ENCODE measurements at places on chromosomes 2 and 18.

- no peak for DNase-seq
These were observed 120.7 kb downstream of the NCK2 start for GRCh38 chr2:105865222-105865913.

DNA sequence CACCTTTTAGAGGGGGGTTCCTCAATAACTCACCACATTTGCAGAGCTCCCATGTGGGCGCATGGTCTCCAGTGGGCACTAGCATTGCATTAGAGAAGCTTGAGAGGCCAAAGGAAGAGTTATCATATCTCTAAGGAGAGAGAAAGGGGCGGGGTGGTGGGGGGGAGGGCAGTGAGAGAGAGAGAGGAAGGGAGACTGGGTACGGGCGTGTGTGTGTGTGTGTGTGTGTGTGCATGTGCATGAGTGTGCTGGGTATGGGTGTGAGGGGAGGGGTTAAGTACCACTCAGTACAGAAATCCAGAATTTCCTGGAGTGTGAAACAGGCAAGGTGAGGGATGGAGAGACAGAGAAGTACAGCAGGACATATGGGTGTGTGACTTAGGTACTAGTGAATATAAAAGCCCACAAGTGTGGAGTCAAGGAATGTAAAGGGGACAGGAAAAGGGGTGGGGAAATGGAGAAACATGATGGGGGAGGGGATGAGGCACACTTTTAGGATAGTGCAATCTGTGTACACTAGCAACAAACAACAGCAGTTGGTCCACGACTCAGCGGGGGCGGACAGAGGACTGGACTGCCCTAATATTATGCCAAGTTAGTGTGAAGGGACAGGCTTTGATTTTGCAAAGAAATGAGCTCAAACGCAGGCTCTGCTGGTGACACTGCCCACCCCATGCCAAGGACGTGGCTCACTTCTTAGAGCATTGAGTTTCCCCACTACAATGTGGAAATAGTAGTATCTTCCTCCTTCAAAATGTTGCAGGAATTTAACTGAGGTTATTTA, 91.3 kb downstream of the SPRED2 start:
- DNase-seq: no peak

GRCh38 chr2:63569740-63570139, 18.5 kb downstream of the WDPCP start:
- no peak for DNase-seq

- DNase-seq: no peak
These were observed 94.2 kb downstream of the HNMT start for GRCh38 chr2:138058427-138058826.

DNA sequence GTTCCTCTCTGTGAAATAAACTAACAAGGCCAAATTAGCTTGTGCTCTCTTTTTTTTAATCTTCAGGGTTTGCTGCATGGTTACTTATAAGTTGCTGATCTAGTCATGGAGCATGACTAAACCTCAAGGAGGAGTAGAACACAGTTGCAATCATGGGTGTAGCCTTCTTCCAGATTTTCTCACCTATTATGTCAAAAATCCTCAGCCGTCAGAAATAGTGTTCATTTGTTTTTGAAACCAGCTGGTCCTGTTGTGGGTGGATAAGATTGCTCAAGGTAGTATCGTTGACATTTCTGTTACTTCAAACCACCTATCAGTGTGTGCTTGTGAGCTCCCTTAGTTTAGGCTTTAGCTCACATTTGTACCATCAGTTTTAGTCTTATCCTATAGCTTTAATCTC, 11.2 kb downstream of the RELCH start:
- DNase-seq: no peak

GRCh38 chr2:38202713-38203445, 126.9 kb upstream of the CYP1B1 start:
- no peak for DNase-seq

- no peak for DNase-seq
These were observed 66.8 kb downstream of the BMPR2 start for GRCh38 chr2:202442882-202443281.

- no peak for DNase-seq
These were observed 71.7 kb upstream of the WIPF1 start for GRCh38 chr2:174669336-174669735.

DNA sequence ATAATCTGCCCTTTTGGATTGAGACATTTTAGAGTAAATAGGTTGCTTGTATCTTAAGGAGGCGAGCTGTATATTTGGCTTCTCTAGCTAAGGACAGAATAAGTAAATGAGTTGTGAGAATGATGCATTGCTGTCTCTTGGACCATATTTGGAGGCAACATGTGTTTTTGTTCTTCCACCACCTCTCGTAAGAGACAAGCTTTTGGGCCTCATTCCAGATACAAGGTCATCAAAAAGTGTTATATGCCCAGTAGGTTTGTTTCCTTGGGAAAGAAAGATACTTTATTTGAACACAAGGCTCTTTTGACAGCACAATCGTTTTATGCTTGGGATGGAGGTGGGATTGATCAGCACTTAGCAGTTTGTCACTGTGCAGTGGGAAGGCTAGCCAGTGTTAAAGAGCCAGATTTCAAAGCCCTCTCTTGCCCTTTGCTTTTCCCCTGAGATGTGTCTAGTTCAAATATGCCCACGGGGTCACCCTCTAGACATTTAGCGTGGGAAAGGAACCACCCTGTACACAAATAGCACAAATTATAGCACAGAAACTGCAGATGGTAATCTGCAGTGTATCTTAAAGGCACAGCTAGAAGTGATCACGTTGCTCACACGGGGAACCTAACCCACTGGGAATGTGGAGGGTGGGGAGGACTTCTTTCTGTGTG, 131.3 kb downstream of the MAP4K4 start:
- DNase-seq: no peak

- DNase-seq: peak; percentile 59
These were observed 388.6 kb upstream of the TNP1 start for GRCh38 chr2:217248312-217248935.

DNA sequence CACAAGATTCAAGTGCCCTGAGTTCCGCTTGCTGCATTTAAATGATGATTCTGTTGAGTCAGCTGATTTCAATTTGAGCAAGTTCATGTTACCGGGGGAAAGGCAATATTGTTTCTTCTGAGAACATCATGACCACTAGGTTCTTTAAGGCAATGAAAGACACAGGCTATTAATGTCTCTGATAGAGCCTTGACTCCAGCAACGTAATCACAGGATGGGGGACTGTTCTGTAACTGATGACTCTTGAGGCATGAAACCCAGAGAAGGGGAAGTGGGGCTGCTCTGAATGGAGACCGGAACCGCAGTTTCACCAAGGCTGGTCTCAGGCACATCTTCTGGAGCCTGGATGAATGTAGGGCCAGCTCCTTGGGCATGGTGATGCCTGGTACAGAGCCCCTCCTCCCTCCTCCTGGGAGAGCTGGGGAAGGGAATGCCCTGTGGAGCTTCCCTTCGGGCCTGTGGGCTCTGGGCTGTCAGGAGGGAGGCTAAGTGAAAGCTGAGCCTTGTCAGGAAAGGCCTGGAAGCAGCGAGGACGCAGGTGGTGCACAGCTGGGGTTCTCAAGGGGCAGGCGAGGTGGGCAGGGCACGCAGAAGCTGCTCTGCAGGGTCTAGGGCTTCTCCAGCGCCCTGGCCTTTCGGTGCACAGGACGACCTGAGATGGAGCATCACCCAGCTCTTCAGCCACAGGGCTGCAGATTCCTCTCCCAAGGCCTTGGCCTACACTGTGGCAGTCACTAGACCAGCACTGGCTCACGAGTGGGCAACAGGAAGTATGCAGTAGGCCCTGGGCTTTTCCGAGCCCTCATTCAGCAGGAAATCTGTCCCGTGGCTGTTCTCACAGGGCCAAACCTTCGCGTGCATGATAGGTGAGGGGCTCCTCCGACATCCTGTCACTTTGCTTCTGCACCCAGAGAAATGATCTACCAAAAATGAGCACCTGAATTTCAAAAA, 36.6 kb upstream of the PRLH start:
- no peak for DNase-seq

- DNase-seq: no peak
These were observed 156.4 kb downstream of the PPP1R1C start for GRCh38 chr2:182142062-182142461.

DNA sequence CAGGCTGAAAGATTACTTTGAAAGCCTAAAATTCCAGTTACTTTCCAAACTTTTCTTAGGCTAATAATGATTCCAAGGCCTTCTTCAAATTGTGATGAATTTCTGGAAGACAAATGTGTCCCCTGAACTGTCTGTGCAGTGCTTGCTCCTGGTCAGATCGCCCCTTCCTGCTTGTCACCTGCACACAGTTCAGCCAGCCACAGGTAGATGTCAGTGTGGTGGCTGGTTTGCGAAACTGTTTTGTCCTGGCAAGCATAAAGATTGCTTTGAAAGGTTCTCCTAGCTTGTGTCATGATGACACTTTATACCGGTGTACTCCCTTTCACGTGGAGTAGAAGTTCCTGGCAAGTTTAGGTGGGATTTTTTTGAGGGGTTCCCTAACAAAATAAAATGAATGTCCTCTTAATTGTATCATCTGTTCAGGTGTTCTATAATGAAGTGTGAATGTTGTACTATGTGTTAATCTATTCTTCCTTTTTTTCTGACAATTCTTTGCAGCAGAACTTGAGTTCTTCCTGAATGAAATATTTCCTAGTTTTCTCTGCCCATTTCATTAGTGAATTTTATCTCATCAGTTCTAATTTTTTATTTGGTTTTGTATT, 298.8 kb downstream of the ZNF407 start:
- no peak for DNase-seq

GRCh38 chr2:216119986-216120385, 10.8 kb downstream of the XRCC5 start:
- DNase-seq: no peak

GRCh38 chr2:3736112-3736511, 32.7 kb downstream of the DCDC2C start:
- no peak for DNase-seq

GRCh38 chr2:43349904-43350303, 123.5 kb upstream of the ZFP36L2 start:
- no peak for DNase-seq

Measured in lower lobe of right lung (tissue), 2 donors.